ENCODE measurements at places on chromosomes 11 and 22.

DNA sequence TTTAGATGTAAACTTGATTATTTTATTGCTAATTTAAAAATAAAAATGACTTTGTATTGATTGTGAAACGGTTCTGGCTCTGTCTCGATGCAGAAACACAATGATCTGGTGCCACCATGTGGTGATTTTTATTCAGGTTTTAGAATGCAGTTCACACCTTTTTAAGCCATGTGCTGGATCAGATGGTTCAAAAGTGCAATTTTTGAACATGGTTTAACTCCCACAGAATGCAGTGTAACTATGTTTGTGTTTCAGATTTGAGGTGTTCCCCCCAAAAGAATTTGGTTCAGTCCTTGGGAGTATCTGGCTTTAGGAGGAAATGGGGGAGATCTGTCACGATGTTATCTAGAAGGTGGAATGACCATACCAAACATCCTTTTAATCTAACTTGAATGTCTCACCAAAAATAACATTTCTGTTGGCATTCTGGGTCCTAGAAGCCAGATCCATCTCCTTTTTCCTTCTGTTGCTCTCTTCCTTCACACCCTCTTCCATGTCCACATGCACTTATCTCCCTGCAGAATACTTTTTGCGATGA lies 7.9 kb downstream of the MRPL16 start:
- DNase-seq, result no peak

- no peak for DNase-seq
Measured at GRCh38 chr11:87039371-87039770, 1.6 kb downstream of the TMEM135 start.

GRCh38 chr22:39724390-39724789 lies 153.8 kb downstream of the CACNA1I start:
- DNase-seq, result no peak

DNA sequence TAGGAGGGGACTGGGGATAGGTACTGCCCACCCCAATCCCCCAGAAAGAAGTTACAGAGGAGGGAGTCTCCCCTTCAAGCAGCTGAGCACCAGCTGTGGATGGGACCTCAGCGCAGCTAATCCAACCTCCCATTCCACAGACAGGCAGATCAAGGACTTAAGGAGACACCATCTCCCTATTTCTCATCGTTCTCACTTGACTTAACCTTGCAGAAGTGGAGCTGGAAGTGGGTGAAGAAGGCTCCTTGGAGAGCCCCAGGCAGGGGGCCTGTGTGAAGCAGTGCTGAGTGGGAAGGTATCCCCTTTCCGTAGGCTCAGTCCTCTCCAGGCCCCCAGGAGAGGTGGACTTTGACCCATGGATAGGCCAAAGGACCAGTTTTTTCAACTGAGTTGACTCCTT lies 27.3 kb downstream of the USP35 start:
- no peak for DNase-seq

GRCh38 chr11:28584992-28585391 lies 476.8 kb downstream of the METTL15 start:
- no peak for DNase-seq

GRCh38 chr11:93734427-93735222 lies 6.7 kb downstream of the TAF1D start:
- no peak for DNase-seq

- no peak for DNase-seq
Measured at GRCh38 chr22:36136475-36136874, 24.1 kb downstream of the APOL3 start.

GRCh38 chr11:27353593-27354358 lies 9.2 kb downstream of the CCDC34 start:
- DNase-seq, result no peak

DNA sequence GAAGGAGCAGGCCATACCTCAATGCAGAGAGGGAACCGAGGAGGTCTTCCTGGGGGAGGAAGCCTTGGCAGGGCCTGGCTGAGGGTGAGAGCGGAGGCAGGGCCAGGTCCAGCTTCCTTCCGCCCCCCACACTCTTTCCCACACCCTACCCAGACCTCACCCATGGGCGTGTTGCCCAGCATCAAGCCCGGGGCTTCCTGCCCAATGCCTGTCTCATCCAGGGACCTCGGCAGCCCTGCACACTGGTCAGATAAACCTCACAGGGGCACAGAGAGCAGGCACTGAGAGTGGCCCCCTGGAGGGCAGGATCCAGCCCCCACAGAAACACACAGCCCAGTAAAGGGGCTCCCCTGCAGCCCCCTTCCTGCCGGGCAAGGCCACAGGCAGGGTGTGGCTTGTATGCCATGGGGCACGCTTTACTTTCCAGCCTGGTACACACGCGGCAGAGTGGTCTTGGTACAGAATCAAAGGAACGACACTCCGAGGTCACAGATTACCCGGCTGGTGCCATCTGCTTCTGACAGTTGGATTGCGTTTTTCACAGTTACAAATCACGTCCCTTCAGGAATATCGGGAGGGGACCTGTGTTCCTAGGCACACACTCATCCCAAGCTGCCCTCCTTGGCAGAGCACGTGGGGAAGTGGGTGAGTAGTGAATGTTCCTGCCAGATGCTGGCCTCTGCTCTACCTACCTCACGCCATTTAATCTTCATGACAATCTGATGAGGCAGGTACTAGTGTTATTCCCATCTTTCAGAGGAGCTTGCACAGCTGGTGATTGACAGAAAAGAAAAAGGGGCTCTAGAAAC lies 20.0 kb upstream of the CD5 start:
- DNase-seq, result no peak

DNA sequence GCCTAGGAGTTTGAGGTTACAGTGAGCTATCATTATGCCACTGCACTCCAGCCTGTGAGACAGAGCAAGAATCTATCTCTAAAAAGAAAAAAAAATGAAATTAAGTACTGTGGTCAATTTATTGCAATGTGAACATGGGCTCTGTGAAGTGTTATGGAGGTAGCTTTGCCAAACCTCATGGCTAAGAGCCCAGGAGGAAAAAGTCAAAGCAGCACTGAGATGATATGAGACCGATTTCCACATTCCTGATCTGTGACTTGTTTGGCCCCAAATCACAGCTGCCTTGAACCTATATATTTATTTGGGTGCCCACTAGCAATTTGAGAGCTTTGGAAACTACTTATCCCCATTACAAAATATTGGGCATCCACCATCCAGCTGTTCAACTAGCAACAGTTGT lies 29.8 kb upstream of the TMEM135 start:
- DNase-seq, result no peak

DNA sequence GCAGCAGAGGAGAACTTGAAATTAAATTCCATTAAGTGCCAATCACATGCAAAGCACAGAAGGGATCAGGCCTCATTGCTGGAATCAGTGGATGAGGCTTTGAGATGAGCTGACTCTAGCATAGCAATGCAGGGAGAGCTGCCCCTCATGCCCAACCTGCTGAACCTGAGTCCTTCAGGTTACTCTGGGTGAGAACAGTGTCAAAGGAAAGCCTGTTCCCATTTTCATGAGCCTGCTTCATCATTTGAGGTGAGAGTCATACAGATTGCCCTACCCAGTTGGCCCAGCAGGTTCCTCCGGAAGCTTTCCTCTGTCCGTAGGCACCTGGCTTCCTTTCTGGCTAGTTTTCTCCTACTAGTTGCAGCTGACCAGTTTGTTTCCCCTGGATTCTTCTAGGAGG lies 25.9 kb upstream of the ZBTB16 start:
- no peak for DNase-seq

DNA sequence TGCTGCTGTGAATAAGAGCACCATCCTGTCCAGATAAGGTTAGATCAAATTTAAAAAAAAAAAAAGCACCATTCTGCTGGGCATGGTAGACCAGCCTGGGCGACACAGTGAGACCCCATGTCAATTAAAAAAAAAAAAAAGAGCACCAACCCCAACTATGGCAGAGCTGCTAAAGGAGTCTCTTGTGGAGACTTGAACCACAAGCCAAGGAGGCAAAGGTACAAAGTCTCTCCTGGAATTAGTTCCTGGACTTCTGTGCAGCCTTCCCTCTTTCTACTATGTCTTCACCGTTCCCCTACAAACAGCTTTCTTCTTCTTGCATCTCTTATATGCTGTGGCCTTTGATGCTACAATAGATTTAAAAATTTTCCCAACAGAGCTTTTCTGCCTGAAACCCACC lies 1.3 kb downstream of the PIK3C2A start:
- DNase-seq, result no peak

DNA sequence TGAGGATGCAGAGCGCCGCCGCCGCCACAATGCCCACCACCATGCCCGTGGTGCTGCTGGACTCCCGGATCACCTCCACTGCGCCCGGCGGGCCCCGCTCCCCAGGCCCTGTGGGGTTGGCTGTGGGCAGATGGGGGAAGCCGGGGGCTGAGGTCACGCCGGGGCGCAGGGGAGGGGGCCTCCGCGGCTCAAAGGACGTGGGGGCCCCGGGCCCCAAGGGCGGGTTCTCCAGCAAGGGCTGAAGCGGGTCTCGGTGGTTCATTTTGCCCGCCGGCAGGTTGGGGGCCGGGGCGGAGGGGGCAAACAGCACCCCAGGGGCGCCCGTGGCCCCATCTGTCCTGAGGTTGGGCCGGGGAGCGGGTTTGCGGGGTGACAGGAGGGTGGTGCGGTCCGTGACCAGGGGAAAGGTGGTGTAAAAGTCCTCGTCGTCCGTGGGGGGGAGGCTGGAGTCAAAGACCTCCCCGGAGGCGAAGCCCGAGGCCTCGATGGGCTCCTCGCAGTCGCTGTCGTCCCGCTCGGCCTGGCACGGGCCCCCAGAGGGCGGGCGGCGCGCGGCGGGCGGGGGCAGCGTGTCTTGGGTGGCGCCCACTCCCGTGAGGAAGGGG lies 16.5 kb downstream of the SLC22A12 start:
- DNase-seq, result no peak

DNA sequence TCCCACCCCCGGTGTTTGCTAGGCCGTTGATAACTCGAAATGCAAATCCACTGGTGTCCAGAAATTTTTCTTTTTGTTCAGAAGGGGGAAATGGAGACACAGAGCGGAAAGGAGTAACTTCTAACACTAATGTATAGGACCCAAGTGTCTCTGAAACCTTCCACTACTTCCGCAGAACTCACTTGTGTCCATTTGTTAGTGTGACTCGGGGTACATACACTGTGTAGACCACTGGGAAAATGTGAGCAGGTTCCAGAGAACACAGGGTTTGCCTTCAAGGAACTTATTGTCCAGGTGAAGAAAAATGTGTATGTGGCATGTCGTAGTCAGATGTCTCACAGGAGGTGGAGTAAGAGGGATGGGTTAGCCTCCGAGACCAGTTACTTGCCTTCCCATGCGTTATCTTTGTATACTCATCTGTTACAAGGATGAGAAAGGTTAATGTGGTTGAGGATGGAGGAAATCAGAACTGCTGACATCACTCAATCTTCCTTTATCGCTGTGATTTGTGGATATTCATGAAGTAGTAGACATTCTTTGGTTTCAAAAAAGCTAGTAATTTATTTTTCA lies 857 bp downstream of the ARCN1 start:
- DNase-seq, result no peak

DNA sequence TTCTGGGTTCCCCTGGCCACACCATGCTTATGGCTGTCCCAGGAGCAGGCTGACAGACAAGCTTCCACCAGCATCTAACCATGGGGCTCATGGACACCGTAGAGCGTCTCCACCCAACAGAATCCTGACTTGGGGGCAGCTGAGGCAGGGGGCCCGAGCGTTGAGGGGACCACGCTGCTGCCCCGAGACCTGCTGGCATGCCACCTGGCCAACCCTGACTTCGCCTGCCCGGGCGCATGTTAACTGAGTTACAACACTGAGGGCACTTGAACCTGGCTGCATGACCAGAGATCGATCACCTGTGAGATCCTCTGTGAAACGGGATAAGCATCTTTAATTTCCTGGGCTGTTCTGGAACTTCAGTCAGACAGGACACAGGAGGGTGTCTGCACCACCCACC lies 13.7 kb downstream of the PPM1F start:
- DNase-seq, result no peak

DNA sequence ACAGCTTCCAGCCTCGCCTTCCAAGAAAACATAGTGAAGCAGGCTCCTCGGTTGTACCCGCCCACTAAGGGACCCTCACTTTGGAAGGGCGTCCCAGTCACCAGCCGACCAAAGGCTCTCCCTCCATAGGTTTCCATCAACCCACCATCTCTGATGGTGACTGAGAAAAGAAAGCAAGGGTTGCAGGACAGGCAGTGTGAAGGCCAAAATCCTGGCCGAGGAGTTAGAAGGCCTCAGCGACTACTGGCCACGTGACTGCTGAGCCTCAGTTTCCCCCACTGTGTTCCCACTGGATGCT lies 2.7 kb downstream of the FXYD6 start:
- DNase-seq, result no peak

GRCh38 chr22:49569286-49570031 lies 258.2 kb downstream of the BRD1 start:
- no peak for DNase-seq

GRCh38 chr11:73532310-73532709 lies 65.6 kb downstream of the FAM168A start:
- no peak for DNase-seq

DNA sequence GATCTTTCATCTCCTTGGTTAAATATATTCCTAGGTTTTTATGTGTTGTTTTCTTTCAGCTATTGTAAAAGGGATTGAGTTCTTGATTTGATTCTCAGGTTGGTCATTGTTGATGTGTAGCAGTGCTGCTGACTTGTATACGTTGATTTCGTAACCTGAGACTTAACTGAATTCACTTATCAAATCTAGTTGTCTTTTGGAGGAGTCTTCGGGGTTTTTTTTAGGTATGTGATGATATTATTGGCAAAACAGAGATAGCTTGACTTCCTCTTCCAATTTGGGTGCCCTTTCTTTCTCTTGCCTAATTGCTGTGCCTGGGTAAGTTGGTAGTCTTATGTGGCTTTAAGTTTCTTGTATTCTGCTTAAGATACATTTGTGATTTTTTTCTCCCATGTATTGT lies 52.8 kb downstream of the CBL start:
- DNase-seq, result no peak

Data from stimulated activated CD8-positive, alpha-beta memory T cell treated with anti-CD3 and anti-CD28 coated beads, Interleukin-7, amount 100 ng/mL, for 1 hour (primary cell).